Dorsolateral prefrontal cortex (tissue), 122 donors: ENCODE measurements at places on chromosomes 1 and 21.

- DNase-seq = no peak
Measured at GRCh38 chr1:20974951-20975350, 187.8 kb upstream of the HP1BP3 start.

GRCh38 chr21:36354918-36355680 lies 30.1 kb upstream of the CHAF1B start:
- no peak for DNase-seq

DNA sequence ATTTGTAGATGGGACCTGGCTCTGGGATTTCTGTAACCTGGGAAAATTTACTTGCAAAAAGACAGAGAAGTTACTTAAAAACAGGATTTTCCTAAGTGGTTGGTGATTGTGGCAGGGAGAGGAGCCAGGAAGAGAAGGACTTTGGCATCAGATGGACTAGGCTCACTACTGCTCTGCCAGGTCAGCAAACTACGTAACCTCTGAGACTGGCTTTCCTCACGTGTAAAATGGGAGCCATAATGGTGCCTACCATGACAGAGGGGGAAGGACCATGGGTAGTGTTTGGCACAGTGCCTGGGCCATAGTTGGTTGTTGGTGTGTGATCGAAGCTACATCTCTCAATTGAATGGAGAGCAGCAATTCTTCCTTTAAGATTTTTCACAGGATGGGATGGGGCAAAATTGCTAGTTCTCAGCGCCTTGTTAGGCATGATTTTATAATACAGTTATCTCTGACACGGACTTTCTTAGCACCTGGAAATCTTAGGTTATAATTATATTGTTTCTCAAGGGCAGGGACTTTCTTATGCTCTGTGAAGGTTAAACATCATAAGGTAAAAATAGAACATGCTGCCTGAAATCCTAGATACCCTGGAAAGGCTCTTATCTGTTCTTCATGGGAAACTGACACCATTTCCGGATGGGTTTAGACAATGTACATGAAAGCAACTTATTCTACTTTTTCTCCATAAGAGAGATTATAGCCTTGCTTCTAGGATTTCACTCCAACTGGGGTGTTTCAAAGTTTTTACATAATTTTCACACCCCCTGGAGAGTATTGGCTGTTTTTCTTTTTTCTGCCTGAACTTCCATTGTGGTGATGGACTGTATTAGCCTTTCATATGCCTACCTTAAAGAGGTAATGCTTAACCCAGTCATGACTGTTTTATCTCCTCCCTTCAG lies 10.9 kb downstream of the ROR1 start:
- DNase-seq = no peak

DNA sequence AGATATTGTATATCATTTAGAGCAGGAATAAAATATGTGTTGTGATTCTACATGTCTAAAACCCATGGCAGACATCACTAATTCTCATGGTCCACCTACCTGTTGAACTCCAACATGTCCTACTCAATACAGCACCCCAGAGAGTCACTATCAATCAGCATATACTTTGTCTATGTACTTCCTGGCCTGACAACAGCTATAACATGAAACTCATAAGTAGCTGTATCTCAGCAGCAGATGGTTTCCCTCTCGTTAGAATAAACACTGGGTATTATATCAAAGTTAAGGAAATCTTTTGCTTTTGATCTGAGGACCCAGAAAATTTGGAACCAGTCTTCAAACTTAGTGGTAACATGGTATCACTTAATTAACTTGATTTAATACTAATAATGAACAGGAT lies 15.8 kb downstream of the ARPC5 start:
- DNase-seq = no peak
